ENCODE measurements at places on chromosomes 7 and 10.

DNA sequence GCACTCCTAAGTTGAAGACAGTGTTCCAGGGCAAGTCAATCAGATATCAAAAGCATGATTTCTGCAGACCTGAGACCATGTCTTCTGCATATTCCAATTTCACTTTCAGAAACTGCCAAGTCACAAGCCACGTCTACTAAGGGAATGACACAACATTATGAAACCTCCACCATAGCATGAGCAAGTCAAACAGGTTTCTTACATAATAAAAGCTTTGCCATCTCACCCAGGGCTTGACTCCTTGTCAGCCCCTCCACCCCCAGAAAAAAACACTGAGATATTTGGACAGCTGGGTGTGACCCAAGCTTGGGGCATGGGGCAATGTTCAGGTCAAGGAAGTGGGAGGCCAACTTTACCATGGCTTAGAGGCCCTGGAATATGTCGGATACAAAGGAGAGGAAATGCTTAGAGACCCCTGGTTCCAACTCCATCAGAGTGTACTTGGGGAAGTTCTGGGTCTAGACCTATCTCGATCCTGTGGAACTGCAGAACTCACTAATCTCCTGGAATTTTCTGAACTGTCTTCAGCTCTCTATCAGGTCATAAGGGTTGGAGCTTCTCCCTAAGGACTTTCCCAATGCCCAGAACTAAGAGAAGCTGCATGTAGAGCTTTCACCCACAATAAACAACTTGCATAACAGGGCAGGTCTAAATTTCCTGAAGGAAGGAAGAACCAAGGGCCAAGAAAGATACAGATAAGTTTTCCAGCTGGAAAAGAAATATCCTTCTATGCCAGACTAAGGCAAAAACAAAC, 80.6 kb upstream of the NAMPT start:
- no peak for DNase-seq

GRCh38 chr10:120950051-120950561, 98.9 kb downstream of the WDR11 start:
- DNase-seq: peak; percentile 51

GRCh38 chr10:56096226-56096517, 264.9 kb downstream of the ZWINT start:
- DNase-seq: no peak

GRCh38 chr10:91589658-91590035, 43.2 kb downstream of the PPP1R3C start:
- no peak for DNase-seq

DNA sequence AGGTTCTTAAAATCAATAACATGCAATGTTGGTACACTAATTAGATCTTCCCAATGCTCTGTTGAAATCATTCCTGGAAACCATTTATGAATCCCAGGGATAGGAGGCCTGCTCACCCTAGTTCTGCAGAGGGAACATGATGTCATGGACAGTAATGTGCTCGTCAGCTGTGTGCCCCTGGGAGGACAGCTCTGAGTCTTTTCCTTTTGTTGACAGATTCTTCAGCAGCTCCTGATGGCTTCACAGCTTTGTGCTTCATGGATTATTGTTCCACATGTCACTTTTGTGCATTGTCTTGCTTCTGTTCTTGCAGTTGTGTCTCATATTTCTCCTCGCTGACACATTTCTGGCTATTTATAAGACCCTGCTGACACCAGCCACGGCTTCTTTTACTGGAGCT, 367.5 kb downstream of the CCSER2 start:
- DNase-seq: no peak

- no peak for DNase-seq
These were observed 285.1 kb upstream of the SP8 start for GRCh38 chr7:21071561-21072501.

DNA sequence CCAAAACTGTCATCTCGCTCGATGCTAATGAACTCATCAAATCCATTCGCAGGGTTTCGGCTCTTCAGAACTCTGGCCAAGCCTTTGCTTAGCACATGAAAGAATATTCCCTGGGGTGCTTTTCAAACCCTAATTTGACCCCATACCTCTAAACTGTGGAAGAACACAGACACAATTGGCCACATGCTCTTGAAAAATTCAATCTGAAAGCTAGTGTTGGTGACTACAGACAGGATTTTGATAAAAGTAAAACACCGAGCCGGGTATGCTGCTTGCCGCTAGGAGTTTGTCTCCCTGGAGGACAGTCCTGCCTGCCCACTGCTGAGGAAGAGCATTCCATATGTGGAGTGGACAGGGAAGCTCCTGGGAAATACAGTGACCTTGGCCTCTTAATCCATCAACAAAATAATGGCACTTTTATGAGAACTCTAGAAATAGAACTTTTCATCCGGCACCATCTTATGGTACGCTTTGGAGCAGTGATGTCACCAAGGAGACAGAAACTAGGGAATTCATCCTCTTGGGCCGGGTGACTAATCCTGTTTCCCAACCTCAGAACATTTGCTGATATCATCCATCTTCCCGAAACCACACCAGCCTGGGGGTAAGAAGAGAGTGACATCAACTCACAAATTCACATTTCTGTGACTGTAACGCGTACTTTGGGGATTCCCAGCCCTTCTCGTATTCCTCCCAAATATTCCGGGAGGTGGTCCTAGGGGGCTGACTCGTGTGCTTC, 34.2 kb downstream of the MTURN start:
- DNase-seq: no peak

DNA sequence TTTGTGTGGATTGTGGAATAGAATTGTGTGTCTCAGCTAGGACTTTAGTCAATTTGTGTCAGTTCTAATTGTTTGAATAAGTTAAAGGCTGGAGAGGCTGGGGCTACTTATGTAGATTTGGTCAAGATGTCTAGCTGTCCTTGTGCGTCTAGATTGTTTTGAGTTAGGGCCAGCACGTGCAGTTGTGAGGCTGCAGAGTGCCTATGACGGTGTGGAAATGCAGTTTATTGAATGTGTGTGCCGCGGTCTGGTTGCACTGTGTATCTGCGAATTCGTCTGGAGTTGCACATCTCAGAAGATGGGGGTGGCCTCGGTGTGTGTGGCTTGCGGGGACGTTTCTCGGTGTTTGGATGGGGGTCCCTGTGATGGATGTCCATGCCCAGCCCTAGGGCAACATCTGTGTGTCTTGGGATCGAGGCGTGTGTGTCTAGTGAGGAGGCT, 10.2 kb downstream of the EMX2 start:
- DNase-seq: peak; percentile 54

- DNase-seq: no peak
These were observed 21.8 kb downstream of the VIM start for GRCh38 chr10:17249820-17250219.

DNA sequence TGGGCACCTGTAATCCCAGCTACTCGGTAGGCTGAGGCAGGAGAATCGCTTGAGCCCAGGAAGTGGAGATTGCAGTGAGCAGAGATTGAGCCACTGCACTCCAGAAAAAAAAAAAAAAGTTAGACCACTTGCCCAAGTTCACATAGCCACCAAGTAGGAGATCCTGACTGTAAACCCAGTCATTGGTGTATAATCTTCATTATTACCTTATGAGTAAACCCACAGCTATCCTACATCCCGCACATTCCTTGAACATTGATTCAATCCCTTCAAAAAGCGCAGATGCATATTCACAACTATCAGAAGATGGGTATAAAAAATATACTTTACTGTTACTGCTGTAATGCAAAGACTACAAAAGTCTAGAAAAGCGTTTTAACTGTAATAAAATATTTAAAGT, 512.9 kb downstream of the SUGCT start:
- DNase-seq: no peak

DNA sequence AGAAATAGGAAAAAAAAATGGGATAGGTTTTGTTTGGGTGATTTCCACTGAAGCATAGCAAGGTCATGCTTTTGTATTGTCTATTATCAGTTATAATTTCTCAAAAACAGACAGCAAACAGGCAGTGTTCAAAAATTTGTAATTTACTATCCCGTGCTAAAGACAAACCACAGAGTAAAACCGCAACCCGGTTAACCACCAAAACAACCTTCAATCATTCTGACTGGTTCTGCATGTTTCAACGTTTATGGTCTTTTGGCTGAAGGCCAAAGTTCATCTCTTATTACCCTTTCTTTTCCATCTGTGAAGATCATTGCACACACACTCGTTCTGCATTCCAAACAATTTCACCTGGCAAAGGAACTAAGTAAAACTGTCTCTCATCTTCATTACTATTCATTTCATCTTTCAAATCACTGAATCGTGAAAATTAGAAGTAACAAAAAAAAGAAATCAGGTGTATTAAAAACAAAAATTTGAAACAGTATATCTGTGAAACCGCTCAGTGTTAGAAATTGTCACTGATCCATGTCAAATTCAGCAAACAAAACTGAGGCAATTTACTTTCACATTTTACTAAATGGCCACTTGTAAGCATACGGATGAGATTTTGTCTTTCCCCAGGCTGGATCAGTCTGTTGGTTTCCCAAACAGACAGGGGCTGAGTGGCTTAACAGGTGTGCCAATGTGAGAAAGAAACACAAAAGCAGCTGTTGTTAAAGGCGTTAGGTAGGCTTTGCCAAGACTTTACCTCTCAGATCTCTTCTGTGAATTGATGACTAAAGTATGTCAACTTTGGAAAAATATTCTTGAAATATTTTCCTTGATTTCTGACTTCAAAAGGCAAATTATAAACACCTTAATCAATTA, 539.6 kb downstream of the CNTNAP2 start:
- no peak for DNase-seq

DNA sequence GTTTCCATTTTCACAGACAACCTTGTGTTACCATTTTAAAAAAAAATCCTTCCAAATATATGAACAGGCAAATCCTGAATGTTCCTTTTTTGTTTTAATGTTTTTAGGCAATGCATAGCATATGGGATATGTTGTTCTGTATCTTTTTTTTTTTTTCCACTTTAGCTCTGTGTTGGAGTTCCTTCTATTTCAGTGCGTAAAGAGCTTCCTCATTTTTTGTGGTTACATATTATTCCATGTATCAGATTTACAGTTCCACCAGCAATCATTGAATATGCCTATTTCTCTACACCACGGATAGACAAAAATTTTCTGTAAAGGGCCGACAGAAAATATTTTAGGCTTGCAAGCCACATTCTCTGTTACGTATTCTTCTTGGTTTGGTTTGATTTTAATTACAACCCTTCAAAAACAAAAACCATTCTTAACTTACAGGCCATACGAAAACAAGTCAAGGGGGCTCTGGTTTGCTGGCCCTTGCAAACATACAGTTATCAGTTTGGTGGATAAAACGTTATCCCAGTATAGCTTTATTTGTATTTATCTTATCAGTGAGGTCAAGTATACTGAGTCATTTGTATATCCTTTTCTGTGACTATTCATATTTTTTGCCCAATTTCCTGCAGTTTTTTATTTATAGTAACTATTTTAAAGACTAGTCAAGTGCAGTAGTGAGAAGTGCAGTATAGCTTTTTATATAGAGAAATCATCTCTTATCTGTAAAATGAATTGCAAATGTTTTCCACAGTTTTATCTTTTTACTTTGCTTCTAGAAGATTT, 55.7 kb downstream of the RALA start:
- DNase-seq: peak; percentile 40

GRCh38 chr10:89171263-89171872, 35.7 kb downstream of the CH25H start:
- DNase-seq: no peak

DNA sequence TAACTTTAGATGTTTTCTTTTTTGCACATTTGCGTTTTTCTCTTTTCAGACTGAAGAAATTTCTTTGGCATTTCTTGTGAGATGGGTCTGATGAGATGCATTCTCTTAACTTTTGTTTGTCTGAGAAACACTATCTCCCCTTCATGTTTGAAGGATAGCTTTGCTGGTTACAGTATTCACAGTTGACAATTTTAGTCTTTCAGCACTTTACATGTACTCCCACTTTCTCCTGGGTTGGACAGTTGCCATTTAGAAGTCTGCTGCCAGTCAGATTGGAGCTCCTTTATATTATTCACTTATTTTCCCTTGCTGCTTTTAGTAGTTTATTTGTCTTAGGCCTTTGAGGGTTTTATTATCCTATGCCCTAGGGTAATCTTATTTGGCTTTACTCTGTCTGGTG, 67.3 kb upstream of the VOPP1 start:
- DNase-seq: no peak

DNA sequence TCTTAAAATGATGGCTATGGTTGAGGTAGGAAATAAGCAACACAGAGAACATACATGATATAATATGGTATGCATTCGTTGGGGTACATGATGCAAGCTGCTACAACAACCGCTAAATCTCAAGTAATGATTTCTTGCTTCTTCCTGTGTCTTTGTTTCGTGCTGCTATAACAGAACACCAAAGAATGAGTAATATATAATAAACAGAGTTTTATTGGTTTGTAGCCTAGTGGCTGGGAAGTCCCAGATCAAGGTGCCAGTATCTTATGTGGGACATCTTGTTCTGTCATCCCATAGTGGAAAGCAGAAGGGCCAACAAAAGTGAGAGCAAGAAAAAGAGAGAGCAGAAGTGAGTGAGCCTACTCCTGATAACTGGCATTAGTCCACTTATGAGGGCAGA, 689.7 kb downstream of the SUGCT start:
- DNase-seq: no peak

All from brain (organoid and tissue), 16 donors.